ENCODE measurements at places on chromosomes 13 and 19.

DNA sequence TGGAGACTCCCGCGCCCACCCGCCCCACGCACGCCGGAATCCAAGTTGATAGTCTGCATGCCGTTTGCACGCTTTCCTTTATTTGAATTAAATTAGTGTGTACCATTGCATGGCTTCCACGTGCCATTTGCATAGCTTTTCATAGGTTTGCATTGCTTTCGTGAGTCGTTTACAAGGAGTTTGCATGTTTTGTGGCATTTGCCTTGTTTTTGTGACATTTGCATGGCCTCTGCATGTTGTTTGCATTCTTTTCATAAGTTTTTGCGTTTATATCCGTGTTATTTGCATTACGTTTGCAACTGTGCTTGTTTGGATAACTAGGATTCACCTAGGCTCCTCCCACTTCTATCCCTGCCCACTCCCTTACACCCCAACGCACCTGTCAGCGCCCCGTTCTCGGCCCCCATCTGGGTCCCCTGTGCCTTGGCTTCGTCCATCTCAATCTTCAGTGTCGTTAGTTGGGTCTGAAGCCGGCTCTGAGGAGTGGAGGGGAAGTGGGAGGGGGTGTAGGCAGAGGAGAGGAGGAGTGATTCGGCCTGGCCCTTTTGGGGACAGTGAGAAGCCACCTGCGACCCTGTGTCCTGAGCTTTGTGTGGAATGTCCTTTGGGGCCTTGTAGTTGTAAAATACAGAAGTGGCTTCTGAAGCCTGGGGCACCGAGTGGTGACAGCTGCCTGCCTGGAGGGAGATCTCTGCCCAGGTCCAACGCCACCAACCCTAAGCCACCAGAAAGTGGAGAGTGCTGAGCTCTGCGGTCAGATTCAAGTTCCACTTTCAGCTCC is 2.4 kb downstream of the CCDC194 start:
- DNase-seq: no peak

DNA sequence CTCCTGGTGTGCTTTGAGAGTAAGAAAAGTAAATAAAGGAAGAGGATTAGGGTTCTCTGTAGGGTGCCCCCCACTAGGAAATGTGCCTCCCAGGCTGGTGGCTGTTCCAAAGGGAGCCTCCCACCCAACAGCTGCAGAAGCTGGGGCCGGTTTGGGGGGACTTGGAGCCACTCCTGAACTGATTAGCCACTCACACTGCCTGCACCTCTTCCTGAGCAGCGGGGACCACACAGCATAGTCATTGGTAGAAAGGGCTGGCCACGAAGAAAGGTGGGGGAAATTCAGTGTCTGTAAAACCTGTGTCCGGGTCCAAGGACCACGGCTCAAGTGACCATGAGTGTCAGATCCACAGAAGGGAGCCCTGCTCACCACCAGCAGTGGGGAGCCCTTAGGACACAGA is 55.6 kb downstream of the SPACA7 start:
- no peak for DNase-seq

- DNase-seq: no peak
These were observed 18.7 kb upstream of the POU2F2 start for GRCh38 chr19:42150911-42151361.

GRCh38 chr19:14475251-14476073 is at the start of gene PTGER1:
Gene PTGER1, minus strand, starts transcription at chr19:14475354. Its CDS starts 1,034 bp downstream, at chr19:14474320.
- DNase-seq: no peak

- DNase-seq: peak; percentile 92
These were observed 4.3 kb downstream of the MYO9B start for GRCh38 chr19:17079710-17080439.

GRCh38 chr19:8253678-8254077 is 44.5 kb downstream of the CERS4 start:
- no peak for DNase-seq

GRCh38 chr13:48449656-48450055 is 36.7 kb upstream of the LPAR6 start:
- no peak for DNase-seq

DNA sequence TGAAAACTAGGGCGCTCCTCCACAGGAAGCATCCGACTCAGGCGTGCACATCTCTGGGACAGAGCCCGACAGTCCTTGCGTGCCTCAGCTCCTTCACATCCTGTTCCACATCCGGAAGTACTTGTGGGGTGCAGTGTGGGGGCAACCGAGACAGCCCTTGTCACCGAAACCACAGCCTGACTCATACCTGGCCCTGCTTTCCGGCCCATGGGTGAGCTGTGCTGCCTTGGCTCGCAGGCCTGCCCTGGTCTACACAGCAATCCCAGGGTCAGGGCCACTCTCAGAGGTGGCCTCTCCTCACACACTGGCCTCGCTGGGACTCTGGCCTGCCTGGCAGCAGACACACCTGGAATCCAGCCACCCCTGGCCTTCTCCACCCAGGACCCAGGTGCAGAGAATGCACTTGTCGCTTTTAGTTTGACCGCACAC is 100.4 kb downstream of the STK24 start:
- DNase-seq: no peak

GRCh38 chr19:16034958-16035560 is 41.2 kb upstream of the TPM4 start:
- no peak for DNase-seq

- DNase-seq: no peak
These were observed 6.8 kb downstream of the FREM2 start for GRCh38 chr13:38693641-38694040.

GRCh38 chr13:44790289-44790688 is 199.0 kb downstream of the NUFIP1 start:
- no peak for DNase-seq

- DNase-seq: no peak
These were observed 216.4 kb downstream of the PCDH9 start for GRCh38 chr13:67013709-67014108.

DNA sequence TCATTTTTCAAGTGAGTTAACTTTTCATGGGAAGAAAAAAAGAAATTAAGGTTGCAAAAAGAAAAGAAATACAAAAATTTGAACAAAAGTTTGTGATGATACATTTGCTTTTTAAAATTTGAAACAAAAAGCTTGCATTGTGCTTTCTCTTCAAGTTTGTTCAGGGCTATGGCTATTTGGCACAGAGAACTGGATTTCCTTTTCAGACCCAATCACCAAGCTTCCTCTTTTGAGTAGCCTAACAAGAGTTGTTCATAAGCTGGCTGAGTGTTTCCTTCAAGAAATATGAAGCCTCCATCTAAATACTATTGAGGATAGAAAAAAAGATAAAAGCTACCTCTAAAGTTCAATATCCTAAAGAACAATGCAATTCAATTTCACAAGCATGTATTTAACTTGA is 787.8 kb downstream of the LIG4 start:
- DNase-seq: no peak

- no peak for DNase-seq
These were observed 86.6 kb upstream of the POSTN start for GRCh38 chr13:37685206-37685605.

DNA sequence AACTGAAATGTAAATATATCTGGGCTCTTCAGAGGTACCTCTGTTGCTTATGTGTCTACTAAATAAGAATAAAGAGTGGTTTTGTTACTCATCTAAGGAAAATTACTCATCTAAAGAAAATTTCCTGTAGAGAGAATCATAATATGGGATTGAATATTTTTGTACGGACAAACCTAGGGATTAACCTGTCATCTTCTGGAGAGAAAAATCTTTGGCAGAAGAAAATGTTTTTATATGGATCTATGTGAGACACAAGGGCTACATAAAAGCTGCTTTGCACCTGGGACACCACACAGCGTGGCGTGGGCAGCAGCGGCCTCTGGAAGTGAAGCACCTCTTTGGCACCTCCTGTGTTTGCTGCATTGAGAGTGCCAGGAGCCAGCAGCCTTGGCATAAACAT is 242.9 kb upstream of the DACH1 start:
- peak; percentile 9 for DNase-seq

- DNase-seq: no peak
These were observed 14.7 kb downstream of the TEX30 start for GRCh38 chr13:102758842-102759241.

GRCh38 chr13:43472339-43472738 is 314.4 kb downstream of the ENOX1 start:
- DNase-seq: no peak

GRCh38 chr13:55000844-55001243 is 1972.2 kb downstream of the OLFM4 start:
- no peak for DNase-seq

DNA sequence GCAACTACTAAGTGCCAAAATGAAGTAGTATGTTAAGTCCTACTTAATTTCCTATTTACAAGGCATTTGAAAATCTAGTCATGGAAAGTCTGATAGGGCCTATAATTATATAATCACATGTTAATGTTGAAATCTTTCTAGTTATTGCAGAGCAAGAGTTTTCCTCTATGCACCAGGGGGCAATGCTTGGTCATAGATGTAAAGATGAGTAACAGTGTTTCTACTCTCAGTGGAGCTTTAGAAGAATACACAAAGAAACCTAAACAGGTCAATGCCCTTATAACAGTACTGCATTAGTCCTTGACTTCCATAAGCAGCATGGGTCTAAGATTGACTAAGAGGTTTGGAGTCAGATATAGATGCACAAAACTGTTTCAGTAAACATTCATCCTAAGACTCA is 218.7 kb downstream of the KCTD12 start:
- DNase-seq: peak; percentile 43

GRCh38 chr13:23865906-23866305 is 23.3 kb downstream of the MIPEP start:
- no peak for DNase-seq

- DNase-seq: no peak
These were observed 395.1 kb downstream of the FOXO1 start for GRCh38 chr13:40271271-40271885.

DNA sequence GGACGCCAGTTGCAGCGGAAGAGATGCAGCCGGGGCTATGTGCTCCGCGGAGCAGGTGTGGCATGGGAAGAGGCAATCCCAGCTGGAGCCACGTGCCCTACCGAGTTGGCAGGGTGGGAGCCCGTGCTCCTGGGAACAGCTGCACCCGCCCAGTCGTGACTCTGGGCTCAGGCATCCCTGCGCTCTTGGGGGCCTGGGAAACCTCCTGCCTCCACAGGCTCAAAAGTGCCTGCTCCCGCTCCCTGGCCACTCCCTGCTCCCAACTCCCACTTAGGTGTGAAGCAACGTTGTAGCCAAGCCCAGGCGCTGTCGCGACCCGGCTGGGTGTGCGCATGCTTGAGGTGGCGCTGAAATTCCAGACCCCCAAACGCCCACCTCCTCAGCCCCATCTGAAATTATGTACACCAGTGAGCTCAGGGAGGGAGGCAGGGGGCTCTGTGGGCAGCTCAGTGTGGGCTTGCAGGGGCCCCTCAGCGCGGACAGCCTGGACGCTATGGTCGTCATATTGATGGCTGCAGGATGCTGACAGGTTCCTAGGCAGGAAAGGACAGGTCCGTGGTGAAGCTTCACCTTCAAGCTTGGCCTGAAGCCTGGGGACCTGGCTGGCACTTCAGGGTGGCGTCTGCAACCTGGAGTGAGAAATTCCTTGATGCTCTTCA is 429.9 kb downstream of the SLITRK1 start:
- DNase-seq: no peak

- no peak for DNase-seq
These were observed 1306.0 kb upstream of the SLC10A2 start for GRCh38 chr13:104372095-104372655.

DNA sequence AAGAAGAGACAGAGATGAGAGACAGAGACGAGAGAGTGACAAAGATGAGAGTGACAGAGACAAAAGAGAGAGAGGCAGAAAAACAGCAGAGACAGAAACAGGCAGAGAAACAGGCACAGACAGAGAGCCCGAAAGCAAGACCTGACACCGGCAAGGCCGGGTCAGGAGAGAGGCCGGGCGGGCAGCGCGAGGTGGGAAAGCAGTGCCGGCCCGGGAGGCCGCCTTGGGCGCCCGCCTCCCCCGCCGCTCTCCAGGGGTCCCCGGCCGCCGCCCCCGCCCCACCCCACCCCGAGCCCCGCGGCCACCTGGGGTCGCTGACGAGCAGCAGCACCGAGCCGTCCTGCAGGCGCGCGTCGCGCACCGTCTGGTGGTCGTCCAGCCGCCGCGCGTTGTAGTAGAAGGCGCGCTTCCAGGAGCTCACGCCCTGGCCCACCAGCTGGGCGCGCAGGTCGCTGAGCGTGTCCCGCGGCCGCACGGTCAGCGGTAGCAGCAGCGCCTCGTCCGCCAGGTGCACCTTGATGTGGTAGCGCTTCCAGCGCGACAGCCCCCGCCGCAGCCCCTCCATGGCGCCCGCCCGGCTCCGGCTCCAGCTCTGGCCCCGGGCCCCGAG is at the start of gene TINCR:
TSS of gene TINCR (minus strand) at position 594 of the 610 bp plus-strand sequence.
- no peak for DNase-seq

DNA sequence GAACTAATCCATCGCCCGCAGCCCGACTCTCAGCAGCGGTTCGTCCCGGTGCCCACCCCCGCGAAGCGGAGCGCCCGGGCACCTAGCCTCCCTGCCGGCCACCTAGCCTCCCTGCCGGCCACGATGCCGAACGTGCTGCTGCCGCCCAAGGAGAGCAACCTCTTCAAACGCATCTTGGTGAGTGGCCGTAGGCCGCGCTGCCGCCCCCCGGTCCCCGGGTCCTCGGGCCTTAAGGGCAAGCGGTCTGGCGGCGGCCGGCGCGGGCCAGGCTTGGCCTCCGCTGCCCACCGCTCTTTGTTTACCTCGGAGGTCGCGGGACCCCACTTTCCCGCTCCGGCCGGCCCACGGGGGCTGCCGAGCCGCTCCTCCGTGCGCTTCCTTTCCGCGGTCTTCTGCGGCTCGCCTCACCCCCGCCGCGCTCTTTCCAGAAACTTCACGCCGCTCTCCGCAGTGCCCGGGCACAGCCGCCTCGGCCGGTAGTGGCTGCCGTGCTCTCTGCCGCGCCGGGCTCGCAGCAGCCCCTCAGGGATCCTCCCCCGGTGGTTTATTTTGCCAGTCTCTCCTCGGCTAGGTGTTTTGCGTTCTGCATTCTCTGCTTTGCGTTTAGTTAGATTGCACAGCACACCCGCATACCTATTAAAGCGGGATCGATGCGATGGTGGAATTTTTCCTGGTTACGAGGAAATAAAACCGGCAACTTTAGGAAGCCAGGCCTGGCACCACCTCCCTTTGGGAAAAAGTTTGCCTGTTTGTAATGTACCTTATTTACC is 524 bp downstream of the NAA16 start:
- DNase-seq: no peak

DNA sequence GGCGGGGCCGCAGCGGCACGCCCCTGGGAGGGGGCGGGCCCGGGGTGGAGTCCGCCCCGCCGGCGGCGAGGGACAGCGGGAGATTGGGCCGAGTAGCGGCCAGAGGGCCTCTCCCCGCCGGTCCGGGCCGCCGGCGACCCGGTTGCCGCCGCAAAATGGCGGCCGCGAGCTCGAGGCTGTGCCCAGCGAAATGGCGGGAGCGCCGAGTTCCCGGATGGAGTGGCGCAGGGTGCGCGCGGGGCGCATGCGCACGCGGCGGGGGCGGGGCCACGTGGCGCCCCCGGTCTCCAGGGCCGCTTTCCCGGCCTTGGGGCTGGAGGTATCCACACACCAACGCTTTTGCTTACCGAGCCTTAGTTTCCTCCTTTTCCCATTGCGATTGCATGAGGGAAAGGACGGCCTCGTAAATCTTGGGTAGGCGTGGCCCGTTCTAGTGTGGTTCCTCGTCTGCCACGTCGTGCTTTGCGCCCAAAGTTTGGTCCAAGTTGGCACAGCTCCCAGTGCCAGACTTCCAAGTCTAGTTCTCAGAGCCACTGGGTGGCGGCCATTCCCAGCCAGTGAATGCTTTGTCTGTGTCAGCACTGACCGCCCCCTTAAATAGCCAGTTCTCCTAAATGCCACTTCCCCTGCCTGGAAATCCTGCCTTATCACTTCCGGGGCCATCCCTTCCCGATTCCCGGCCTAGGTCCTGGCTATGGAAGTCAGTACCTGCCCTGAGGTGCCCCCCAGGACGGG is 513 bp downstream of the CIRBP start:
- DNase-seq: peak; percentile 59

All from astrocyte of the cerebellum (primary cell).